ENCODE measurements at places on chromosomes 6 and 20.

DNA sequence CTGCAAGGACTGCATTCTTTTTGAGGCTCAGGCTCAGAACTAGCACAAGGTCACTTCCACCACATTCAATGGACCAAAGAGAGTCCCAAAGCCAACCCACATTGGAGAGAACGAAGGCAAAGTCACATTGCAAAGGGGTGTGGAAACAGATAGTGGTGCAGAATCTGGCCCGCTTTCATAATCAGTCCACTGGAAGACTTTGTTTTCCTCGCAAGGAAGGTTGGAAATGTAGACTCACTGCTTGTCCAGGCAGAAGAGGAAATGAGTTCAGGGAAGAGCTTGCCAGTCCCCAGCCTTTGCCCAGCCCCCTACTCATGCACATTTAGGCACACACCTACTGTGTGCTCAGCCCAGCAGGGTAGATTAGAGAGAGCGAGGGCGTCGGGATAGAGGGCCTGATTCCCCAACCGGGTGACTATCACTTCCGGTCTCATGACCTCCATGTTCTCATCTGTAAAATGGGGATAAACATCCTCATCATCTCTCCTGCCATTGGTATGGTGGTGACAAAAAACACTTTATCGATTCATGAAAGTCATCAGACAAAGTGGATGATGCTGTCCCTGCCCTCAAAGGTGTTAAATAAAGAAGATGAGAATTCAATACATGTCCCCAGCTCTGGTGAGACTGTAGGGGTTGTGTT lies 24.3 kb upstream of the CCN5 start:
- DNase-seq, result no peak

DNA sequence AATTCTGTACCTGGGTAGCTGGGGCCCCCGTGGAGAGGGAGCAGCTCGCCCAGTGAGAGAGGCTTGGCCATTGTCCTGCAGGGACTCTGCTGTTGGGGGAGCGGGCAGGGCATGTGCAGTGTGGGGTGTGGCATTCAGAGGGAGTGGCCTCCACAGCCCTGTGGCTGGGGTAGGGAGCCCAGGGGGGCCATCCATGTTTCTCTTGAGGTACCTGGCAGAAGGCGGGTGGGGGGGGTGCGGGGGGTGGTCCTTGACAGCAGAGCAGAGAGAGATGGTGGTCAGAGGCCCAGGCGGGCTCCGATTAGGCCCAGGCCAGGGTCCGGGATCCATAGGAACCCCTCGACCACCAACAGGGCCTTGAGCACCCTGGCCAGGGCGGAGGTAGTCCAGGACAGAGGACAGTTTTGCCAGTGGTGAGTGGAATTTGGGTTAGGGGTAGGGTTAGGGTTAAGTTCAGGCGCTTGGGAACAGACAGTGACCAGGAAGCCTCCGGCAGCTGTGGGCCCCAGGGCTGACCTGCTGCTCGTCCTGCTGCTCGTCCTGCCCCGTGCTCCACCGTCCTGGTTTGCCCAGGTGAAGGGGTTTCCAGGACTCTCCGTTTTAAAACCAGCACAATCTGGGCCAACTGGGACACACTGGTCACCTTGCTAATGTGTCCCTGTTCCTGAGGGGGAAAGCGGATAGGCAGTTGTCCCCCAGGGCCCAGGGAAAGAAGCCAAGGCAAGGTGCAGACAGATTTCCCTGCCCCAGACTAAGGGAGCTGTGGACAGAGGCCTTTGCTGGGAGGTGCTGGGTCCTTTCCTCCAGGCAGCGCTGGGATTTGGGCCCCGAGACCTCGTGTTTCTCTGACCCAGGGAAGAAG lies 24.8 kb upstream of the MYT1 start:
- no peak for DNase-seq

GRCh38 chr20:51402201-51402600 lies 140.3 kb downstream of the NFATC2 start:
- peak; percentile 76 for DNase-seq

- no peak for DNase-seq
These were observed 96.7 kb downstream of the FYN start for GRCh38 chr6:111776236-111777221.

DNA sequence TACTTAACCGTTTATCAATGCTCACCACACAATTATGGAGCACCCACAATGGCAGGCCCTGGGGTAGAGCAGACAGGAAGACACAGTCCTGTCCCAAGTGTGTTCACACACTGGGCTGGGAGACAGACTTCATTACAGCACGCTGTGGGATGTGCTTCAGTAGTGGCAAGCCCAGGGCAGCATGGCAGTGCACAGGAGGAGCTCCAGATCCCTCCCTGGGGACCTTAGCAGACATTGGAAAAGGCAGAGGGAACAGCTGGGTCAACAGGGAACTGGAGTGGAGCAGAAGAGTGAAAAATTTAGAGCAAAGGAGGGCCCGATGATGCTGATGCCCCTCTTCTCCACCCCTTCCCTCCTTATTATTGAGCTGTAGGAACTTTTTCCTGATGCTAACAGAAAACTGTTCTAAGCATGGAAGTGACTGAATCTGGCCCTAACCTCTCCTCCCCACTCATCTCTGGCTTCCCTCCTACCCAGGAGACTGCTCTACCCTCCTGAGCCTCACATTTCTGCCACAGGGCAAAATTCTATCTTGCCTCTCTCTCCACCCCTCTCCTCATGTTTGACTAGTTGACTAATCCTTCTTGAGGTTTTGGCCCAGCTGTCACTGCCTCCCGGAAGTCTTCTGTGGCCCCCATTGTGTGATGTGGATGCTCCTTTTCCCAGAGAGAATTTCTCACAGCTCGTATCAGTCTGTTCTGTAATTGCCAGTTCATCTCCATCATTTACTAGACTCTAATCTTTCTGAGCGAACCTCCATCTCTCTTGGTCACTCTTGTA lies 41.3 kb upstream of the NOP56 start:
- no peak for DNase-seq

DNA sequence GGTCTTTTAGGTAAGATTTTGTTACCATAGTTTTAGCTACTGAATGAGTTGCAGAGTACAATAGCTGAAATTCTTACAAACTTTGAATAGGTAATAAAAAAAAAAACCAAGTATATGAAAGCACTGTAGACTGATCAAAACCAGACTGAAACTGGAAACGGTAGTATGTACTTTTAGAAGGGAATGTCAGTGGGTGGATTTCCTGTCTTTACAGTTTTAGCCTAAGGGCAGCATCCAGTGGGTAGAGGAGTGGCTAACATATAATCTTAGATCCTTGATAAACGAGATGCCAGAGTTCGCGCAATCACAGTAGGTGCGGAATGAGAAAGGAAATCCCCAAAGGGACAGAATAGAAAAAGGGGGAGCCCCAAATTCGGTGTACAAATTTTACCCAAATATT lies 385.9 kb upstream of the RUNX2 start:
- no peak for DNase-seq

DNA sequence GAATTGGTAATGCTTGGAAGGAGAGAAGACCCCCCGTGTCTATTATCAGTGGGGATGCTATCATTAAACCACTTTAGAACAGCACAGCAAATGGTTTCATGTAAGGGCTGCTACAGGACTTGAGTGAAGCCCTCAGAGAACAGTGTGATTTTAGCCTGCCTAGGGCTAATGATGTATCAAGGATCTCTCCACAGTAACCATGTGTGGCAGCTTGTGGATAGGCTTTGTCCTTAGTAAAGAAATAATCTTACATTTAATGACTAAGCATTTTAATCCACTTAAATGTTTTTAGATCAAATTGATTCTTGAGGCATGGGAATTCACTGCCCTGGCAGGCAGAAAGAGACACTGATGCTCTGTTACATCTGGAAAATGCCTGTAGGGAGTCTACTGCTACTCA lies 495.1 kb downstream of the NKAIN2 start:
- no peak for DNase-seq

GRCh38 chr6:37632989-37633550 lies 64.6 kb downstream of the MDGA1 start:
- DNase-seq, result no peak

DNA sequence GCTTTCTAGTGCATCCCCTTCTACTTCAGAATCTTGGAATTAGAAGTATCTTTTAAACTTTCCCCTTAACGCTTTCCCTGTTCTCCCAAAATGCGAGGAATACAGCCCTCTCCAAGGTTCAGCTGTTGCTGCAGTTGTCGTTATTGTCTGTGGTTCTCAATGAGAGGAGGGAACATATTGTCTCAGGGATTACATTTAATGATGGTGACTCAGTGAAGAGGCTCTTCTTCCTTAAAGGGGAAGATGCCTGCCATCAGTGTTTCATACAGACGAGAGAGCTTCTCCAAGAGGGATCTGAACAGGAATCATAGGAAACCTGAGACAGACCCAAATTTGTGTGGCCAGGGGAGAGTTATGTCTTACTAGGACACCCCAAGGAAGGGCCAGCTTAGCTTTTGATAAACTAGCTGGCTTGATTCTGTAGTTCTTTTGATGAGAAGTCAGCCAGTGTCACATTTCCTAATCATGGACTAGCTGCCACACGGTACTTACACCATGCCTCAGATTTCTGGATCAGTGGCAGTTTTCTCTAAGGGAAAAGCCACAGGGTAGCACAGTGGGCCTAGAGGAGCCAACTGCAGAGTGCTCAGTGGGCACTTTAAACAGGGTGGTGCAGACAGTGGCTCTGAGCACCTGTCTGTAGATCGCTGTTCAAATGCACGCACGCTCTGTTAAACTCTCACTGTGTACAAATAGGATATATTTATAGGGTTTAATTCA lies 59.7 kb upstream of the TMEM181 start:
- DNase-seq, result no peak

- DNase-seq, result peak; percentile 12
These were observed 357.9 kb upstream of the AGPAT4 start for GRCh38 chr6:161631676-161632194.

DNA sequence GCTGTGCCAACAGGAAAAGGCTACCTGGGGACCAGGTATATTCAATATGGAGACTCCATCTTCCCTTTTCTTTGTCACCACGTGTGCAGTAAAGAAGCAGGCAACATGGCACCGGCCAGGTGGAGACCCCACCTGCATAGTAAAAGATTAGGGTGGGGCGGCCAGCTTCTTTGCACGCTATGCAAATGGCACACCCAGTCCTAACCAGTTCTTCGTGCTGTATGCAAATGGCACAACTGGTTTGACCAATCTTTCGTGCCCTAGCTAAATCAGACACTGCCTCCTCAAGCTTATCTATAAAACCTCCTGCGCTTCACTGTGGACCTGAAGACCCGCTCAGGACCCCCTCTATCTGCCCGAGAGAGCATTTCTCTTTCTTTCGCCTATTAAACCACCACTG lies 88.8 kb upstream of the EZR start:
- DNase-seq, result no peak

- DNase-seq, result no peak
These were observed 88.5 kb downstream of the BCAS1 start for GRCh38 chr20:53981752-53982437.

DNA sequence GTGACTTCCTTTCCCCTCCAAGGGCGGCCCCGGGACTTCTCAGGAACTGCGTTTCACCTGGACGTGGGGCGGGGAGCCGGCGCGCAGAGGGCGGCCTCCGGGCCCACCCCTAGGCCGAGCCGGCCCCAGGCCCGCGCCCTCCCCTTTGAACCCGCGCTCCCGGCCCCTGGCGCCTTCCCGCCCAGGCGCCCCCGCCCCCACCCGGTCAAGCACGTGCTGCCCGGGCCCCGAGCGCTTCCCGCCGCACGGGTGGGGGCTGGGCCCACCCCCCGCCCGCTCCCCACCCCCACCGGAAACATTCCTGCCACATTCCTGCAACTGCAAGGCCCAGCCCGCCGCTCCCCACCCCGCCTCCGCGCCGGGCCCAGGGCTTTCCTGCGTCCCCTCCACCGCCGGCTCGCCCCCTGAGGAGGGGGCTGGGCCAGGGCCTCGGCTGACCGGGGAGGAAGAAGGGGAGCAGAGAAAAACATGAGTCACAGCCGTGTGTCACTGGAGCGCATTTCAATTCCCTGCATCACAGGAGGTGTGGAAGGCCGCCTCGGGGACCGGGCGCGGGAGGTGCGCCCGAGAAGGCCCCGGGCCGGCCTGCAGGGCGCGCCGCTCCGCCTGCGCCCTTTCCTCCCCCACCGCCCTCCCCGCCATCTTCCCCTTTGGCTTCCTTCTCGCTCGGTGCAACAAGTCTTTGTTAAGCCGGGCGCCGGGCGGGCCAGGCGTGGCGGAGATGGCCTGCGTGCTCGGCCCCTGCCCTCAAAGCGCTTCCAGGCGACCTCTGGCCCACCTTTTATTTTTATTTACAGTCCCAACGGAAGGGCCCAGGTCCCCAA lies 1.2 kb upstream of the HMGA1 start:
- DNase-seq, result no peak

GRCh38 chr20:50565383-50565782 lies 55.2 kb downstream of the PTPN1 start:
- DNase-seq, result no peak

Data from OCI-M1 (cell line).